ENCODE measurements at places on chromosomes 1 and 21. TPM values are rescaled to one million over a fixed set of nuclear protein-coding genes. Genes with fewer than 3 reads are reported as not detected.
A peak's percentile ranks its signal among the peaks of the same experiment; 100 is the strongest.

DNA sequence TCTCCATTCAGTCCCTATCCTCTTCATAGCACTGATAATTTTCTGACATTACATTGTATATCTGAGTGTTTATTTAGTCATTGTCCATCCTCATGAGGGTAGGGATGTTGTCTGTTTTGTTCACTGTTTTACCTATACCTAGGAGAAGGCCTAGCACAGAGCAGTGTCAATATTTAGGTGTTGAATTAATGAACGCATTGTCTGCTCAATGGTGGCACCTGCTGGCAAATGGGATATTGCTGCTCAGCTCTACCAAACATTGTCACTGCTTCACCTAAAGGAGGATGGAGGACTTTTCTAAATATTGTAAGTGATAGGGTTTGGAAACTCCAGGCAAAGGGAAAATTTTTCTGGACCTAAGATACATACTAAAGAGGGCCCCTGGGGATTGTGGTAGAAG lies 243.9 kb downstream of the RRAGC start:
- no peak overlapping the region for H3K27ac ChIP-seq
- H3K27me3 ChIP-seq = no peaks in the 10 kb centered on the region
- H3K4me1 ChIP-seq = no peaks in the 10 kb centered on the region
- H3K4me3 ChIP-seq = no peak overlapping the region
- no peaks in the 10 kb centered on the region for H3K36me3 ChIP-seq

PRMT6 gene
- polyA plus RNA-seq = 21.7 TPM

- peak overlapping the region; percentile 95 for H3K27ac ChIP-seq
- no peak overlapping the region for H3K4me3 ChIP-seq
- H3K4me1 ChIP-seq = peaks cover 72% of the 10 kb centered on the region
- DNase-seq = peak; percentile 78
- no peaks in the 10 kb centered on the region for H3K27me3 ChIP-seq
- peaks cover 7% of the 10 kb centered on the region for H3K36me3 ChIP-seq
These were observed 78.7 kb downstream of the PBX1 start for GRCh38 chr1:164637461-164638375.

BRDT gene
- not detected for polyA plus RNA-seq

DNA sequence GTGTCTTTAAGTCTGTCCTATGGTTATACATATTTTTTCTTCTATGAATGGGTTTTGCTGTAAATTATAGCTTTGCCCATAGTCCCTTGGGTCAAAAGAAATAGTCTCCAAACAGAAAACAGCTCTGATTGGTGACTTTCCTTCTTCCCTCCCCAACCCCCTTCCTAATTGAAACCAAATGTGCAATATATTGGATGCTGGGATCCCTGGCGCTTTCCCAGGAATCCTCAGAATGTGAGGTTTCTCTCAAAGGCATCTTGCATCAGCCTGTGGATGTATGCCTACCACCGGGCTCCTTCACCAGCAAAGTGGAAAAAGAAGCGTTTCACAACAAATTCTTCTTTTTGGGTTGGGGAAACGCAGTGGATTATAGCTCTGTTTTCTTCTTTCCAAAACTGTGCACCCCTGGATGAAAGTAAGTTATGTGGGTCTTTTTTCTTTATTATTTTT lies at the start of gene DDR2:
Gene DDR2, plus strand, starts transcription at position 248 of the 450 bp plus-strand sequence. CDS start 86,600 bp downstream, outside the sequence.
- H3K36me3 ChIP-seq = no peaks in the 10 kb centered on the region
- peak within 1 kb of the TSS; percentile 45 for H3K4me3 ChIP-seq
- peaks cover 6% of the 10 kb centered on the region for H3K4me1 ChIP-seq
- H3K27ac ChIP-seq = peak within 1 kb of the TSS; percentile 84
- no peaks in the 10 kb centered on the region for H3K27me3 ChIP-seq

PLCH2 gene
- 5.0 TPM for polyA plus RNA-seq

DNA sequence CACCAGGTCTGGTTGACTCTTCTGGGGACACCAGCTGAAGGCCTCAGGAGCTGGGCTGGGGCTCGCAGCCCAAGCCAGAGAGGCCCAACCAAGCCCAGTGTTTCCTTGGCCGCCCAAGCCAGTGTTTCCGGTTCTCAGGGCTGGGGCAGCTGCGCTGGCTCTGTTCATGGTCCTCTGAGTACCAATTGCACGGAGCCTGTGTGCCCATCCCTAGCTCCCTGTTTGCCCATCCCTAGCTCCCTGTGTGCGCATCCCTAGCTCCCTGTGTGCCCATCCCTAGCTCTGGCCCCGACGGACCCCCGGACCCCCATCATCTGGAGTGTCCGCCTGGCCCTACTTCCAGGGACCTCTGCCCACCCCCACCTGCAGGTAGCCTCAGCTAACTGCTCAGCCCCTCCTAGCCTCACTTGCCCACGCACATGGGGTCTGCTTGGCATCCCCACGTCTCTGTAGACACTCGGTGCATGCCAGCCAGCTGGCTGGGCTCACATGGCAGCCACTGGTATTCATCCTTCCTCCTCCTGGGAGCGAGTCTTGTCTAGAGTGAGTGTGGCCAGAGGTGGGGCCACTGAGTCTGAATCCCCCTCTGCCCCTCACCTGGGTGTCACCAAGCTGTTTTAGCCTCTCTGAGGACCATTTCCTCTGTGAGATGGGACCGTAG lies 64.0 kb downstream of the WNT9A start:
- H3K4me1 ChIP-seq = peaks cover 16% of the 10 kb centered on the region
- H3K4me3 ChIP-seq = no peak overlapping the region
- H3K27me3 ChIP-seq = peaks cover 16% of the 10 kb centered on the region
- DNase-seq = no peak

DNA sequence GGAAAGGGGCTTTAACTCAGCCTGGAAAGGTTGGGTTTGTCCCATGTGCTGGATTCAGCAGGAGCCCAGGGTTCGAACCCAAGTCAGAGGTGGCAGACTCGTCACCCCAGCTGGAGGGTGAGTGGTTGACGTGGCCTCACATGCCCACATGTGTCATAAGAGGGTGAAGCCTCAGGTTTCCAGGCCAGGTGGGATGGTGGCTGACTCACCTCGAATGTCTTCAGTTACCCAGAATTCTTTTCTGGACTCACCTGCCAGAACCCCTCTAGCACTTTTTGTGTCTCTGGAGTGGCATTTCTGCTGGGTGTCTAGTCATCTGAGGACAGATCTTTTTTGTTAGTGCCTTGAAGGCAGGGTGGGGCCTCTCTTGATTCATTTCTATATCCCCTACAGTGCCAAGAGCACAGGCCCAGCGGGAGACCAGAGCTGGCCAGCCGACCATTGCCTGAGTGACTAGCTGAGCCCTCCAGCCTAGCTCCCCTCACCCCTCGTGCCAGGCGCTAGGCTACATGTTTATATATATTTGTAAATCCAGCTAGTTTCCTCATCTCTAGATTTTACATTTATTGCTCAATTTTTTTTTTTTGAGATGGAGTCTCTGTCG lies 28.1 kb downstream of the IL6R start:
- DNase-seq = no peak
- H3K36me3 ChIP-seq = no peaks in the 10 kb centered on the region
- no peak overlapping the region for H3K4me3 ChIP-seq

- no peak overlapping the region for H3K27ac ChIP-seq
- H3K36me3 ChIP-seq = peaks cover 6% of the 10 kb centered on the region
- no peak overlapping the region for H3K4me3 ChIP-seq
- DNase-seq = no peak
These were observed 127.4 kb downstream of the DHRS3 start for GRCh38 chr1:12490532-12491142.

CELA3A gene
- polyA plus RNA-seq = 0.25 TPM

LAMTOR5 gene
- 136 TPM for polyA plus RNA-seq

DNA sequence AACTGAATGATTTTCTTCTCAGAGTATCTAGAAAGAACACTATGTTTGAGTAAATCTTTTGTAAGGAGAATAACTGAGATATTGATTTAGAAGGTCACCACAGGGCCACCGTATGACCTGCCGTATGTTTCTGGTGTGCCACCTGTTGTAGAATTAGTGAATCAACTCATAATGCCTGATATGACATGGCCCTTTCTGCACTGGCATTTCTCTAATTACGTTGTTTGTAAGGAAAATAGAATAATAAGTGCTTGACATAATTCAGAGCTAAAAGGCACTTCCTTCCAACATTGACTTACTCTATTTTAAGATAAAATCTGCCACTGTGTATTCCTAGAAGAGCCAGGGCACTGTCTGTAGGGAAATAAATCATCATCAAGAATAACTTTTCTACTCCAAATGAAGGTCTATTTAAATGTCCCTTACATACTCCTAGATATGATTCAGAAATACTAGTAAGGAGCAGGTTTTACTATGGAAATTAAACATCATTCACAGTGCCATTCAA lies 101.7 kb downstream of the PHTF1 start:
- no peak overlapping the region for H3K4me3 ChIP-seq
- no peaks in the 10 kb centered on the region for H3K27me3 ChIP-seq
- no peak for DNase-seq
- no peak overlapping the region for H3K27ac ChIP-seq
- H3K36me3 ChIP-seq = peaks cover 32% of the 10 kb centered on the region

DNA sequence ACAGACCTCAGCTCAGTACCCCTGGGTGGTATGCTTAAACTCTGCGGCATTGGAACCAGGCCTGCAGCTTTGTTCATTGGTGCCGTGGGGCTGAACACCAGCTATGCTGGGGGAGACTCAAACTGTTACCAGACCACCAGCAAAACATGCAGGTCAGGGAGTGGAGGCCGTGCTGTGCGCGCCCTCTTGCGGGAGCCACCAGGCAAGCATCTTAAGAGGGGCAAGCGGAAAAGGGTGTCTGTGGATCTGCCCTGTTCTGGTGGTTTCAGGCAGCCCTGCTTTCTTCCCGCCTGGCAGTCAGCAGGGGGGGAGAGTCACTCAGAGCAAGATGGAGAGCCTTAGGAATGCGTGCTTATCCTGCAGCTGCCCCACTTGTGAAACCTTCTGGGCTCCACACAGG lies 276.9 kb upstream of the ZRANB2 start:
- H3K36me3 ChIP-seq = no peaks in the 10 kb centered on the region
- H3K4me1 ChIP-seq = no peaks in the 10 kb centered on the region
- no peaks in the 10 kb centered on the region for H3K27me3 ChIP-seq
- no peak overlapping the region for H3K27ac ChIP-seq

- no peak overlapping the region for H3K27ac ChIP-seq
- H3K27me3 ChIP-seq = no peaks in the 10 kb centered on the region
- no peak overlapping the region for H3K4me3 ChIP-seq
- no peak for DNase-seq
These were observed 17.0 kb upstream of the FMO1 start for GRCh38 chr1:171231326-171231725.

DNA sequence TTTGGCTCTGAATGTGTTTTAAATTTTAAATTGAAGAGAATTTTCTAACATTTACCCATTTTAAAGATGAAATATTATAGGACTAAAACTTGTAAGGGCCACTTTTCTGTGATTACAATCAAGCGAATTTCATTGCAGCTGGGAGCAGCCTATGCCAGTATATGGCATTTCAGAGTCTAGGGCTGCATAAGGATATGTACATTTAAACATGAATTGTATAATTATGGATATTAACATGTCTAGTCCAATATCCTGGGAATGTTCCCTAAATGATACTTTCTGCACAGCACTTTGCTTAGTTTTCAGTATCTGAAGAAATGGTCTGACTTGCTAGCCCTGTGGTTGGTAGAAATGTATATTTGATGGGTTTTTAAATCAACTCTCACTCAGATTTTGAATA lies 8.4 kb downstream of the KCNJ15 start:
- no peak overlapping the region for H3K4me3 ChIP-seq
- H3K27ac ChIP-seq = no peak overlapping the region
- H3K36me3 ChIP-seq = no peaks in the 10 kb centered on the region
- no peaks in the 10 kb centered on the region for H3K27me3 ChIP-seq

EXTL1 gene
- 0.82 TPM for polyA plus RNA-seq

GRCh38 chr1:237191403-237191802 lies 149.4 kb downstream of the RYR2 start:
- no peak for DNase-seq
- H3K4me3 ChIP-seq = no peak overlapping the region
- no peak overlapping the region for H3K27ac ChIP-seq
- H3K27me3 ChIP-seq = no peaks in the 10 kb centered on the region
- H3K4me1 ChIP-seq = no peaks in the 10 kb centered on the region
- no peaks in the 10 kb centered on the region for H3K36me3 ChIP-seq

DPT gene
- 11.4 TPM for polyA plus RNA-seq

GRCh38 chr1:203888807-203889251 lies 27.4 kb downstream of the SNRPE start:
- DNase-seq = no peak
- no peak overlapping the region for H3K4me3 ChIP-seq
- no peaks in the 10 kb centered on the region for H3K27me3 ChIP-seq
- no peaks in the 10 kb centered on the region for H3K36me3 ChIP-seq

GRCh38 chr1:160419150-160419837 lies 18.9 kb downstream of the VANGL2 start:
- no peak for DNase-seq
- H3K4me1 ChIP-seq = peaks cover 9% of the 10 kb centered on the region
- H3K36me3 ChIP-seq = peaks cover 58% of the 10 kb centered on the region
- H3K27ac ChIP-seq = no peak overlapping the region
- H3K4me3 ChIP-seq = no peak overlapping the region

DNA sequence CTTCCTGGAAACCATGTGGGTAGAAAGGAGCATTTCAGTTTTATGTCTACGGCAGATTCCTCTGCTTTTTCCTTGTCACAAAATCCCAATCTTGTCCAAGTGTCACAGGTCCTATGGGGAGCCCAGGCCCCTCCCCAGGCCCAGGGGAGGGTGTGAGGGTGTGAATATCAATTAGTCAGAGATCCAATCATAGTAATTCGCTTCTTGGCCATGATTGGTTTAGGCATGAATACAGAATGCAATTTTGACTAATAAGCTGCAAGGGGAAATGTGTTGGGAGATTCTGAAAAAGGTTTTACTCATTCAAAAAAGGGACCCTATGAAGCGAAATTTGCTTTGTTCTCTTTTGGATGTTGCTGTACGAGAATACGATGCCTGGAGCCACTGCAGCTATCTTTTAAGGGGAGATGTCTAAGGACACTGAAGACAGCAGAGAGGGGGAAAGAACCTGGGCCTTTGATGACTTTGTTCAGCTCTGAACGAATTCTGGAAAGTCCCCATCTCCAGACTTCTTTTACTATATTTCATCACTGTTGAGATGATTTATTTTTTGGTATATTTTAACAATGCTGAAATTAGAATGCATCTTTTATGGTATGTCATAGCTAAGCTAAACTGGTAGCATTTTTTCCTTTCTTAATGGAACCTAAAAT lies 18.2 kb downstream of the TSPAN2 start:
- H3K4me1 ChIP-seq = peaks cover 16% of the 10 kb centered on the region
- no peak overlapping the region for H3K4me3 ChIP-seq
- no peak overlapping the region for H3K27ac ChIP-seq
- H3K36me3 ChIP-seq = no peaks in the 10 kb centered on the region
- H3K27me3 ChIP-seq = no peaks in the 10 kb centered on the region
- DNase-seq = no peak

- no peaks in the 10 kb centered on the region for H3K4me1 ChIP-seq
- DNase-seq = no peak
- no peaks in the 10 kb centered on the region for H3K27me3 ChIP-seq
- H3K4me3 ChIP-seq = no peak overlapping the region
- H3K27ac ChIP-seq = no peak overlapping the region
These were observed 35.4 kb downstream of the TMPRSS15 start for GRCh38 chr21:18368205-18368604.

LRRC71 gene
- 0.28 TPM for polyA plus RNA-seq

GRCh38 chr1:94254073-94254810 lies 16.9 kb upstream of the ARHGAP29 start:
- H3K4me1 ChIP-seq = no peaks in the 10 kb centered on the region
- no peak overlapping the region for H3K4me3 ChIP-seq
- no peak for DNase-seq
- H3K27ac ChIP-seq = no peak overlapping the region
- H3K36me3 ChIP-seq = no peaks in the 10 kb centered on the region

CBR3 gene
- polyA plus RNA-seq = 2.4 TPM

IGSF3 gene
- polyA plus RNA-seq = 36.1 TPM

- H3K4me1 ChIP-seq = no peaks in the 10 kb centered on the region
- H3K4me3 ChIP-seq = no peak overlapping the region
- no peaks in the 10 kb centered on the region for H3K27me3 ChIP-seq
- no peaks in the 10 kb centered on the region for H3K36me3 ChIP-seq
- DNase-seq = no peak
- H3K27ac ChIP-seq = no peak overlapping the region
These were observed 153.9 kb upstream of the GORAB start for GRCh38 chr1:170377896-170378634.

Measured in large intestine (tissue), 12 donors.